Stimulated activated CD4-positive, alpha-beta T cell treated with anti-CD3 and anti-CD28 coated beads, Interleukin-4, amount 100 ng/mL, for 24 hours (primary cell): ENCODE measurements at places on chromosomes 7 and 10.

DNA sequence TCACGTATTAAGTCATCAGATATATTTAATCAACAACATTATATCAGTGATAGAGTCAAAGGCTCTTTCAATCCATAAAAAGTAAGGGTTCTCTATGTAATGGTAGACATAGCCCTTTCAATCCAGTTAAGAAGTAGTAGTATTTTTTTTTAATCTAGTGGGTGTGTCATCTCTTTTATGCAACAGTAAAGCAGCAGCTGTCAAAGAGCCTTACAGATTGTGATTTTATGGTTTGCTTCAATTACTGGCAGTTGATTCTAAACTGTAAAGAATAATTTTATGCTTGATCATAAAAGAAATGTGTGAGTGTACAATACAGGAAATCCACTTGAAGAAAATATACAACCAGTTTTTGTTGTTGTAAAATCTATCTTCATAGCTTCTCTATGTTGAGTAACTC lies 902.6 kb upstream of the MBL2 start:
- DNase-seq, result no peak

GRCh38 chr7:884191-885003 lies 8.0 kb downstream of the GET4 start:
- no peak for DNase-seq

- peak; percentile 7 for DNase-seq
These were observed 311.2 kb downstream of the RNLS start for GRCh38 chr10:88271761-88272543.

DNA sequence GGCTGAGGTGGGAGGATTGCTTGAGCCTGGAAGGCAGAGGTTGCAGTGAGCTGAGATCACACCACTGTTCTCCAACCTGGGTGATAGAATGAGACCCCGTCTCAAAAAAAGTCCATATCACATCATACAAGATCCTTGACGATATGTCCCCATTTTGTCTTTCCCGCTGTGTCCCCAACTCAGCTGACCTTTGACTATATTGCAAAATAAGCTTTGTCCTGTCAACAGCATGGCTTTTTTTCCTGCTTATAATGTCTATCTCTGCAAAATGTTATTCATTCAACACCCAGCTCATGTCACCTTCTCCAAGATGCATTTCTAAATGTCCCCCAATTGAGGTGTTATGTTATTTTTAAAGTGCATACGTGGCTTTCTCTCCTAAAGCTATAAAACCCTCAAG lies 136.0 kb upstream of the KAT6B start:
- no peak for DNase-seq

GRCh38 chr7:52500841-52501240 lies 534.6 kb upstream of the POM121L12 start:
- no peak for DNase-seq

DNA sequence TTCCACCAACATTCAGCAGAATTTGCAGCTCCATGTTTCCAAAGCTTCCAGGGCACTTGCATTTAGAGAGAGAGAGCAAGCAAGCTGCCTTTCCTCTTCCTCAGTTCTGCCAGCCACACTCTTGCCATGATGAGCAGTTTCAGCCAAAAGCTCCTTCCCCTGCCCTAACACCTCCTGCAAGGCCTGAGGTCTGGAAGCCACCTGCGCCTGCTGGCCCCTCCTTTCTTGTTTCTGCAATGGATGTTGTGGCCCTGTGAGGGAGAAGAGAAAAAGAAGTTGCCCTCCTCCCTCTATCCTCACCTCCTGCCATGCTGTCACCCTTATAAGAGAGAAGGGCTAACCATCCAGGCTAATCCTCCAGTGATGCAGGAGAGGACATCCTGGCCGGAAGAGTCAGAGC lies 48.7 kb downstream of the IKZF1 start:
- no peak for DNase-seq
